8988T (cell line): ENCODE measurements at places on chromosomes 6 and 20.
A peak's percentile ranks its signal among the peaks of the same experiment; 100 is the strongest.

- DNase-seq, result no peak
Observed at GRCh38 chr20:22821796-22822195, 213.3 kb upstream of the SSTR4 start.

- DNase-seq, result no peak
Observed at GRCh38 chr6:142861711-142862110, 83.3 kb downstream of the HIVEP2 start.

GRCh38 chr6:26056583-26057350 is 30.5 kb upstream of the HFE start:
- DNase-seq, result no peak

- DNase-seq, result peak; percentile 51
Observed at GRCh38 chr6:75204217-75204958, 1.5 kb downstream of the COL12A1 start.

- DNase-seq, result no peak
Observed at GRCh38 chr20:1907586-1907985, 12.4 kb downstream of the SIRPA start.

DNA sequence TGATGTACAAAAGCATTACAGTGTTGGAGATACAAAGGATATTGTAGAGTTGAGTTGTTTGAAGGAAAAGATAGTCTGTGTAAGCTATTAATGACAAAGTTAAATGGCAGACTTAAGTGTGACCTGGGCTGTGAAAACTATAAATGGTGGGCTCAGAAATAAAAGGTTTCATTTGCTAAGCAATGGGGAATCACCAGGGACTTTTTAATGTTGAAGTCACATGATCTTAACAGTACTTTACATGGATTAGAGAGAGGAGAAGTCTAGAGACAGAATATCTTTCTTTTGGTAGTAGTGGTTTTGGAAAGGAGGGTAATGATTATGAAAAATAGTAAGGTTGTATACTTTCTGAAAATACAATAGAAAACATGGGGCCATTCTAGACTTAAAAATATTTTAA is 67.1 kb downstream of the SCAF8 start:
- DNase-seq, result no peak

- DNase-seq, result no peak
Observed at GRCh38 chr6:87736809-87737540, 34.9 kb upstream of the AKIRIN2 start.

DNA sequence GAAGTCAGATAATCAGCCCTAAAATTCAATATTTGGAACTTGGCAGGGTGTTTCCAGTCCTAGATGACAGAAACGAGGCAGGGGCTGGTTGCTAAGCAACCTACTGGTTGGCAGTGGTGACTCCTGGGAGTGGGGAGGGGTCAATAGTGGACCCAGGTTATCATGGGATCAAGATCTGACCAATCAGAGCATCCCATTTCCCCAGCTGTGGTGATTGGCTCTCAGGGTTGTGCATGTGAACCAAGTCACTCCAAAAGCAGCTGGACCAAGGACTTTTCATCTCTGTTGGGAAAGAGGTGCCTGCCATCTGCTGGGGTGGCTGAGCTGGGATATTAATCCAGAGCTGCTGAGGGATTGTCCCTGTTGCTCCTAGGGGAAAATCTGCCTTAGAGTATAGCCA is 253.4 kb downstream of the PREX1 start:
- DNase-seq, result no peak

- DNase-seq, result no peak
Observed at GRCh38 chr6:108809211-108809610, 39.0 kb upstream of the ARMC2 start.

GRCh38 chr6:120874422-120874821 is 459.9 kb downstream of the TBC1D32 start:
- no peak for DNase-seq

- no peak for DNase-seq
Observed at GRCh38 chr20:45318386-45318939, 10.4 kb upstream of the MATN4 start.

GRCh38 chr6:170177772-170178560 is 112.9 kb downstream of the DLL1 start:
- DNase-seq, result no peak

- DNase-seq, result no peak
Observed at GRCh38 chr20:16639027-16639941, 66.0 kb upstream of the KIF16B start.

- DNase-seq, result no peak
Observed at GRCh38 chr6:57301757-57302156, 15.7 kb upstream of the PRIM2 start.

DNA sequence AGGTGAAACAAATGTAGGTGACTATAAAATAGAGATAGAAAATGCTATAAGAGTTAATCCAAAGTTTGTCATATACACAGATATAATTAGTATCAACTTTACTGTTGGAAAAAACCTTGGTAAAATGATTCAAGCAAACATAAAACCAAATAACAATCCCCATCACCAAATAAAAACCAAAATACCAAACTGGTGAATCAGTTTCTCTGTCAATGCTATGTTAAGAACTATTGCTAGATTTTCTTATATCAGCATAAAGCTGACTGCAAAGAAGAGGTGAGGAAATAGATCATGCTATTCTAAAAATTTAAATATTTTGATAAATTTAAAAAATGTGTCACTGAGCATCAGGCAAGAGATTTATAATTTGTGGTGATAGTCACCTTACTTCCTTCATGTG is 658.4 kb downstream of the PHF3 start:
- DNase-seq, result no peak

- no peak for DNase-seq
Observed at GRCh38 chr6:122825163-122825562, 36.1 kb downstream of the SMPDL3A start.

DNA sequence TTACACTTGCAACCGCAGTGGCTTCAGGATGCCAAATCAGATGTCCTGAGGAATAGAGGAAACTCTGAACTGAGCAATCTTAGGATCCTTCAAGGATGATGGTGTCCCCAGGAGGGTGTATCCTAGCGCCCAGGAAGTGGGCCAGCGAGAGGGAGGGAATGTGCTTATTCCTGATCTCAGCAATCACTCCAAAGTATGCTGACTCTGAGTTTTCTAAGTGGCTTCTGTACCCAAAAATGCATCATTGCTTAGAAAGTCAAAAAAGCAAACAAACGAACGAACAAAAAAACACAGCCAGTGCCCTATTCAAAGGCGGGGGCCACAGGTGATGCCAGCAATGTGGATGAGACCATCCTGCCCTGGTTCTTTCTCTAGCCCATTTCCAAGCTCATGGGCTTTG is 230.6 kb downstream of the NRN1 start:
- DNase-seq, result no peak

- DNase-seq, result peak; percentile 29
Observed at GRCh38 chr6:109793792-109794191, 102.7 kb downstream of the FIG4 start.

DNA sequence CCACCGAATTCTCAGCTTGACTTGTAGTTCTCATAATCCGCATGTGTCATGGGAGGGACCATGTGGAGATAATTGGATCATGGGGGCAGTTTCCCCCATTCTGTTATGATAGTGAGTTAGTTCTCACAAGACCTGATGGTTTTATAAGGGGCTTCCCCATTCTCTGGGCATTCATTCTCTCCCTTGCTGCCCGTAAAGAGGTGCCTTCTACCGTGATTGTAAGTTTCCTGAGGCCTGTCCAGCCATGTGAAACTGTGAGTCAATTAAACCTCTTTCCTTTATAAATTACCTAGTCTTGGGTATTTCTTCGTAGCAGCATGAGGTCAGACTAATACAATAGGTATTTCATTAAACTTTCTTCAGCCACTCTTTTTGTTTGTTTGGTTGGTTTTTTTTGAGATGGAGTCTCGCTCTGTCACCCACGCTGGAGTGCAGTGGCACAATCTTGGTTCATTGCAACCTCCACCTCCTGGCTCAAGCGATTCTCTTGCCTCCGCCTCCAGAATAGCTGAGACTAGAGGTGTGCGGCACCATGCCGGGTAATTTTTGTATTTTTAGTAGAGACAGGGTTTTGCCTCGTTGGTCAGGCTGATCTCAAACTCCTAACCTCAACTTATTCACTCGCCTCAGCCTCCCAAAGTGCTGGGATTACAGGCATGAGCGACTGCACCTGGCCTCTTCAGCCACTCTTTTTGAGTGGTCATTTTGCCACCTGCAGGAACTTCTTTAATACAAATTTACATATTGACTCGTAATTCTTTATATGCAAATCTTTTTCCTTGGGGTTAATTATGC is 36.3 kb downstream of the GSTA2 start:
- DNase-seq, result no peak

- DNase-seq, result no peak
Observed at GRCh38 chr6:48135323-48136084, 24.5 kb upstream of the PTCHD4 start.

DNA sequence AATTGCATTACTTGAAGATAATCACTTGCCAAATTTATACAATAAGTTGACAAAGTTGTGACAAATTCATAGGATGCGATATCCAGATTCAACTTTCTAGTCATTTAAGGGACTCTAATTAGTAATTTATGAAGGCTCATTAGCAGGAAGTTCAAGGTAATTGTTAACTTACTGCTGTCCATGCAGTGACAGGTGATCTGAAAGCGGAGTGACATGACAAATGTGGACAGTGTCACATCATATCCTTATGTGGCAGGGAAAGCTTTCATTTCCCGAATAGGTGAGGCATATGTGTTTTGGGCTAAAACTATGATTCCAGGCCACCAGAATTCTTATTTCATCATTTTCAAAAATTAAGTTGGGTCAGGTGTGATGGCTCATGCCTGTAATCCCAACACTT is 115.9 kb upstream of the BMP2 start:
- no peak for DNase-seq

GRCh38 chr20:50364542-50364941 is 145.6 kb upstream of the PTPN1 start:
- no peak for DNase-seq

DNA sequence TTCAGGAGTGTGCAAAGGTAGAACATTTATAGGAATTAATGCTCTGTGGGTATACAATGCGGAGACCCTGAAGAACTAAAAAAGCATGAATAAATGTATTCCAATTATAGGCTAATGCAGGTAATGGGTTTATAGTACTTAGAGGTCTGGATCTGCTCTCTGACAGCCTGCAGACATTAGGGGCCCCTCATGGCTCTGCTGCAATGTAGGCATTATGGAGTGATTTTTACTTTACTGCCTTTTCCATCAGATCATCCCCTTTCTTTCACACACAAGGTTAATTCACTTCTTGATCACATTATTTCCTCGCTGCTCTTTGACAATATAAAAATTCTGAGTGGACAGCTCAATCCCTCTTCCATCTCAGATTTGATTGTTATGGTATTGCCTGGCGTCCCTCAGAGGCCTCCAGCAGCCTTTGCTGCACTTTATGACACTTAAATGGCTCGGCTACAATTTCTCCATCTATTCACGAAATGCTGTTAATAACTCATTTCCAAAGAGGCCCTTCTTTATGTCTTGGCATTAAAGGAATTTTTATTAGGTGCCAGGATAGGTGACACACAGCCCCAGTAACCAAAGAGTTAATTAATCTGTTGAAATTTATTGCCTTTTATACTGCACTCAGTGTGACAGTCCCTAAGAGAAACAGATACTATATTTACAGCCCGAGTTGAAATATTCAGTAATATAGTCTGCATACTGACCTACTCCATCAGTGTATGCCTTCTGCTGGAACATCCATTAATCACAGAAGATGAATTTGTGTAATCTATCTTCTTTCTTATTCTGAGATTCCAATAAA is 33.4 kb upstream of the SLC35B3 start:
- no peak for DNase-seq

GRCh38 chr6:165883851-165884640 is 221.0 kb upstream of the PDE10A start:
- DNase-seq, result no peak

DNA sequence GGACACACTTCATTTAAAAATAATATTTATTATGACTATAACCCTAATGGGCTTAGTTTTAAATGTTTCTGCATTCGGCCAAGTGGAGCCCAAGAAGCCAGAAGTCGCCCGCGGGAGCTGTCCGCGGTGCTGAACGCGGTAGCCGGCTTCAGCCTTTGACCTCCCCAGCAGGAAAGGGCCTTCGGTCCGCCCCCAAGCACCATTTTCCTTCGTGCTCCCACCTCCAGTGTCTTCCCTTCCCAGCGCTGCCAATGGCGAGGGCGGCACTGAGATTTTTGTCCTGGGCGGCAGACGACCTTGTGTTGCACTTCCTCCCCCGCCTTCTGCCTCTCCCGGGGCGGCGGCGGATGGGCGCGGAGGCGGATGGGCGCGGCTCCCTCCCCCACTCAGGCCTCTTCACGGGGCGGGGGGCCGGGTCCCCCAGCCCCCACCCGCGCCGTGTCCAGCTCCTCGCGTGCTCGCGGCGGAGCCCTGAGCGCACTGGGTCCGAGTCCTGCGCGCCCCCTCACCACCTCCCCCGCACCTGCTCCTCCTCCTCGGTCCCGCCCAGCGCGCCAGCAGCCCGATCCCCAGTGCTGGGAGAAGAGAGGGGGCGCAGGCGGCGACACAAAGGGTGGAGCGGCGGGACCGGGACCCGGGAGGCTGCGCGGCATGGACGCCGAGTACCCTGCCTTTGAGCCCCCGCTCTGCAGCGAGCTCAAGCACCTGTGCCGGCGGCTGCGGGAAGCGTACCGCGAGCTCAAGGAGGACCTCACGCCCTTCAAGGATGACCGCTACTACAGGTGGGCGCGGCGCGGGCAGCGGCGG is 23.6 kb upstream of the TMEM181 start:
- DNase-seq, result peak; percentile 75

- no peak for DNase-seq
Observed at GRCh38 chr6:144338951-144339700, 54.0 kb downstream of the UTRN start.

- no peak for DNase-seq
Observed at GRCh38 chr20:32183947-32184635, 23.5 kb downstream of the PLAGL2 start.

DNA sequence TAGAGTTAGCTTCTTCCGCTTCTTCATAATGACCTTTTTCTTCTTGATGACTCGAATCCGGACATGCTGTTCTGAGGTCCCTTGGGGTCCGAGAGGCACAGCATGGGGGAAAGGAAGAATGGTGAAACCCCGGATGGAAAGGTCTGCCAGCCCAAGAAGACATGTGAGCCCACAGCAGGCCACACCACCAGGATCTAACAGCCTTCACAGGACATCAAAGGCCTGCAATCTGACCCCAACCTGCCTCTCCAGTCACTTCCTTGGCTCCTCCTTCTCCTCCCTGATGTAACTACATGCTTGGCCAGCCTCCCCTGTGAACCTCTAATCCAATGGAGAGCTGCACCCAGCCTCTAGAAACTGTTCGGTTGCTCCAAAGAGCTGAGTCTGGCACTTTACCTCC is 1.6 kb downstream of the CPXM1 start:
- DNase-seq, result peak; percentile 55

GRCh38 chr6:104908031-104908887 is 48.5 kb upstream of the HACE1 start:
- DNase-seq, result no peak

- DNase-seq, result no peak
Observed at GRCh38 chr20:2261629-2262028, 34.2 kb upstream of the TGM3 start.

- DNase-seq, result no peak
Observed at GRCh38 chr20:52793339-52793963, 178.7 kb upstream of the TSHZ2 start.

- no peak for DNase-seq
Observed at GRCh38 chr6:49551866-49552129, 1.3 kb downstream of the C6orf141 start.

- no peak for DNase-seq
Observed at GRCh38 chr6:140602431-140603248, 1228.2 kb upstream of the CITED2 start.

- DNase-seq, result no peak
Observed at GRCh38 chr6:14272737-14273085, 155.1 kb downstream of the CD83 start.
